ENCODE measurements at places on chromosomes 4 and X. TPM values are rescaled to one million over a fixed set of nuclear protein-coding genes. Genes with fewer than 3 reads are reported as not detected.

- H3K27ac ChIP-seq, result no peak overlapping the region
- no peak overlapping the region for H3K4me3 ChIP-seq
- peaks cover 4% of the 10 kb centered on the region for H3K27me3 ChIP-seq
- H3K4me1 ChIP-seq, result no peaks in the 10 kb centered on the region
- no peak for DNase-seq
- no peaks in the 10 kb centered on the region for H3K36me3 ChIP-seq
Observed at GRCh38 chr4:182521011-182521410, 277.8 kb downstream of the TENM3 start.

DNA sequence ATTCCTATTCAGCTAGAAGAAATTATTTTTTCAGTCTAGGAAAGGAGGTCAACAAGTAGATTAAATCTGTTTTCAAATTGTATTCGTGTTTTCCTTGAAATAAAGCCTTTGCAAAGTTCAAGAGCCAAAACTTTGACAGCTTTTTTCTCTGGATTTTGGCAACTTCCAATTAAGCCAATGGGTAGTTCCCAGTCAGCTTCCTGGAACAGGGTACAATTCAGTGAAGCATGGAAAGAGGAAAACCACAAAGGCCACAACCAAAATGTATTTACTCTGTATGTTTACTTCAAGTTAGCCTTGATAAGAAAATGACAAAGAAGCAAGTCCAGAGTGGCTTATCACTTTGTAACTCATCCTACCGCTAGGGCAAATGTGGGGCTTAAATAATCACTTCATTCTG, 188.6 kb downstream of the COMMD8 start:
- H3K4me1 ChIP-seq, result no peaks in the 10 kb centered on the region
- H3K4me3 ChIP-seq, result no peak overlapping the region
- no peak overlapping the region for H3K27ac ChIP-seq
- no peaks in the 10 kb centered on the region for H3K36me3 ChIP-seq
- H3K27me3 ChIP-seq, result peaks cover 3% of the 10 kb centered on the region
- no peak for DNase-seq

GRCh38 chr4:134337574-134337973, 136.0 kb upstream of the PABPC4L start:
- H3K27ac ChIP-seq, result no peak overlapping the region
- no peak for DNase-seq
- no peaks in the 10 kb centered on the region for H3K36me3 ChIP-seq
- no peaks in the 10 kb centered on the region for H3K4me1 ChIP-seq

GRCh38 chrX:40174001-40174853, 76.5 kb upstream of the BCOR start:
- H3K4me1 ChIP-seq, result peaks cover 31% of the 10 kb centered on the region
- DNase-seq, result no peak
- no peaks in the 10 kb centered on the region for H3K27me3 ChIP-seq
- peak overlapping the region; percentile 82 for H3K4me3 ChIP-seq

GRCh38 chrX:41563876-41564275, 116.7 kb downstream of the NYX start:
- H3K27ac ChIP-seq, result no peak overlapping the region
- peaks cover 12% of the 10 kb centered on the region for H3K27me3 ChIP-seq
- H3K4me3 ChIP-seq, result no peak overlapping the region
- peaks cover 4% of the 10 kb centered on the region for H3K36me3 ChIP-seq

DNA sequence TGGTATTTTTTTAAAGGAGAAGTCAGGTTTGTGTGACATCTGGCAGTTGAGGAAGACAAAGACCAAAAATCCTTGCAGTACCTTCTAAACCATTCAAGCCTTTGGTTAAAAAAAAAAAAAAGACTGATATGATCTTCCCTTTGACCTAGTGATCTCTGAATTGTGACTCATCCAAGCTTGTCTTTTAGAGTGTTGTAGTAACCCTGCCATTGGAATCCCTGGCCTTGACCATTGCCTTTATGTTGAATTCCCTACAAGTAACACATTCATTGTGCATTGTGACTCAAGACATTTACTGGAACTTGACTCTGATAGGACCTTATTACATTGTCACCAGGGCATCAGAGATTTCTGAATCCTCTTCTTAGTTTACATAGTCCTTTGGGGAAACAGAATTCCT, 1469.0 kb downstream of the TECRL start:
- no peaks in the 10 kb centered on the region for H3K4me1 ChIP-seq
- no peak overlapping the region for H3K4me3 ChIP-seq
- H3K36me3 ChIP-seq, result peaks cover 7% of the 10 kb centered on the region
- DNase-seq, result no peak
- H3K27ac ChIP-seq, result no peak overlapping the region

DNA sequence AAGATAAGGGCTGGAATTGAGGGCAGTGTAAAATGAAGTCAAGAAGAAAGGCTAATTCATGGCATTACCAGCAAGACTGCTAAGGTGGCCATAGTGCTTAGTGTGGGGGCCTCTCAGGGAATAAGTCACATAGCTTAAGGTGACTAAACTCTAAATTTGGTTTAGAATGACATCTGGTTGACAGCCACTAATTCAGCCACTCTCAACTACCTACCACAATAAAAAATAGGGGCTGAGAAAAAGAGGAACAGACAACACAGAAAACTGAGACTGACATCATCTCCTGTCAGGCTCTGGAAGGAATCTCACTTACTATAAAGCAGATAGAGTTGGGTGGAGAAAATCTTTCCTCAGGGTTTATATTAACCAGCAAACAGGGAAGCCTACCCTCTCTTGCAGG, 96.9 kb downstream of the CHRDL1 start:
- H3K4me1 ChIP-seq, result no peaks in the 10 kb centered on the region
- H3K27ac ChIP-seq, result no peak overlapping the region
- no peak for DNase-seq
- no peak overlapping the region for H3K4me3 ChIP-seq

GRCh38 chrX:80184854-80185253, 170.3 kb downstream of the TBX22 start:
- no peaks in the 10 kb centered on the region for H3K27me3 ChIP-seq
- no peaks in the 10 kb centered on the region for H3K4me1 ChIP-seq
- H3K36me3 ChIP-seq, result no peaks in the 10 kb centered on the region

DNA sequence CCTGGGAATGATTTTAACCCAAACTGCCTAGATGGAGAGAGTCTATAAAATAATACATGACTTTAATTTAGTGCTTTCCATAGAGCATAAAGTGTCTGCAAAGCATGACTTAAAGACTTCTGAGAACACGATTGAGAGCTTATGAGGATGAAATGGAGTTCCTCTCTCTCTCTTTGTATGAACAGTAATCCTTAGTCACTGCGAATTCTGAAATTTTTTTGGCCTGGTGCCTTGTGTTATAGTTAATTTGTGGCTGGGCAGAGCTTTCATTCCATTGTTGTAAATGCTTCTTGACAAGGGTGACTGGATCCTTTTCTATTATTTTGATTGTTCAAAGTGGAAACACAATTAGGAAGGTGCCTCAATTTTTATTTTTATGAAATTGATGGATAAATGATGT, 179.5 kb downstream of the CEP135 start:
- no peaks in the 10 kb centered on the region for H3K36me3 ChIP-seq
- DNase-seq, result no peak
- H3K4me3 ChIP-seq, result no peak overlapping the region

- DNase-seq, result no peak
- H3K4me3 ChIP-seq, result no peak overlapping the region
- H3K27me3 ChIP-seq, result no peaks in the 10 kb centered on the region
- H3K27ac ChIP-seq, result no peak overlapping the region
Observed at GRCh38 chrX:84475596-84475995, 26.7 kb downstream of the HDX start.

DNA sequence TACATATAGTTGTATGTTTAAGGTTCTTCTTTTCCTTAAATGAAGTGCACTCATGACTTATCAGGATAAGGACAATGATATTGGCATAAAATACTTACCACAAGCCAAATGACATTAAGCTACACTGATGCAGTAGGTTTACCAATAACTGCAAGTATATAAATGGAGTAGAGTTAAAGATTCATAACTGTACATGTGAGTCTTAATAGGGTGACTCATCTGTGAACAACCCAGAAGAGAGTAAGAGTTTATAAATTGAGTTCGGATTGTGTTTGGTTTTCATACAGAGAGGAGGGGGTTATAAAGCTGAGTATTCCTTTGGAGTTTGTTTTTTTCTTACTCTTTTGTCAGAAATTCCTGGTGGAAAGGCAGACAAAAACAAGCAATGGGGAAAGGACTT, 144.8 kb downstream of the TLL1 start:
- H3K27me3 ChIP-seq, result no peaks in the 10 kb centered on the region
- DNase-seq, result no peak
- no peak overlapping the region for H3K27ac ChIP-seq
- H3K36me3 ChIP-seq, result no peaks in the 10 kb centered on the region

DNA sequence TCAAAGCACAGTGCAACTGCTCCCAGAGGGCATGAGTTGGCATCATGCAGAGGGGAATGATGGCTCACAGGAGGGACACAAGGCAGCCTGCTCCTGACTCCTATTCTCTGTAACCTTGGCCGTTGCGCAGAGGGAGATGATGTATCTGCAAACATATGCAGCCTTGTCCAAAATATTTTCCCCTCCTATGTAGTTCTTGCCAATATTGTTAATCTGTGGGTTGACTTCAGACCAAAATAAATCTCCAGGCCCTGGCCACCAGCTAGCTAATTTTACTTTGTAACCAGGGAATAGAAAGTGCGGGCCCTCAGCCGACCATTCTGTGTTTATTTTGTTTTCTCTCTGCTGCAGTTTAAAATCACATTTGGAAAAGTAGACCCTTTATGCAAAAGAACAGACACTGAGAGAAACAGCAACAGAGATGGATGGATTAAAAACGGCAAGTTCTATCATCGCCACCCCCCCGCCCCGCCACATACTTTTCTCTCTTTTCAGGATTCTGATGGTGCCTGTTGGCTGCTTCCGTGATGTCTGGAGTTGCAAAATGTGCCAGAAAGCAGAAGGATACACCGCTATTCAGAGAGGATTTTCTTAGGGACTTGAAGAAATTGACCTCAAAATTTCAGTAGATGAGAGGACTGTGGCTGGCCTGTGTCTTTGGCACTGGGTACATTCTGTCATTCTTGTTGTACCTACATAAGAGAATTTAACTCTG, 185.3 kb upstream of the BCOR start:
- H3K36me3 ChIP-seq, result peaks cover 5% of the 10 kb centered on the region
- peaks cover 24% of the 10 kb centered on the region for H3K4me1 ChIP-seq
- no peaks in the 10 kb centered on the region for H3K27me3 ChIP-seq
- no peak for DNase-seq

DNA sequence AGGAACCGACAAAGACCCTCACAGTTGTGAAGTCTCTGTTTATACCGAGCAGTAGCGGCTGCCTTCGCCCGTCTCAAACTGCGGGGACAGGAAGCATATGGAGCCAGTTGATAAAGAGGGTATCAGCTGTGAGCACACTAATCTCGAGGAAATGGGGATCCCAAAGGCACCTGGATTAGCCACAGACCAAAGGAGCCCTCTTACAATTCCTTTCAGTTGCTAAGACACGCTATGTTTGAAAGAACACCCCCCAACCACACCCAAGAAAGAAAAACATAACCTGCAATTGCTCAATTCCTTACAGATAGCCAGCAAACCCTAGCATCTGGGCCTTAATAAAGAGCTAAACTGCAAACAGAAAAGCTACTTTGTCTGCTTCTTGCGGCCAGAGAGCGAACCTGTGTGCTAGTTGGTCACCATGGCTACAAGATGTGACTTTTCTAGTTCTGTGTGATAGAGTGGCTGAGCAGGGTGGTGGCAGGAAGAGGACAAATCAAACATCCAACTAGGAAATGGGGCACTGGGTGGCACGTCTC, 23.3 kb upstream of the CHRNA9 start:
- no peaks in the 10 kb centered on the region for H3K27me3 ChIP-seq
- H3K4me1 ChIP-seq, result peaks cover 69% of the 10 kb centered on the region
- no peak for DNase-seq
- H3K27ac ChIP-seq, result peak overlapping the region; percentile 45
- no peak overlapping the region for H3K4me3 ChIP-seq

- no peaks in the 10 kb centered on the region for H3K4me1 ChIP-seq
- H3K27me3 ChIP-seq, result no peaks in the 10 kb centered on the region
- no peak for DNase-seq
- no peak overlapping the region for H3K27ac ChIP-seq
- no peaks in the 10 kb centered on the region for H3K36me3 ChIP-seq
Observed at GRCh38 chr4:161799710-161800109, 364.1 kb downstream of the FSTL5 start.

GRCh38 chr4:180059216-180059881, 2183.9 kb upstream of the TENM3 start:
- no peak for DNase-seq
- no peak overlapping the region for H3K27ac ChIP-seq
- H3K36me3 ChIP-seq, result peaks cover 4% of the 10 kb centered on the region
- H3K27me3 ChIP-seq, result peaks cover 18% of the 10 kb centered on the region

- H3K27ac ChIP-seq, result peak overlapping the region; percentile 94
- DNase-seq, result no peak
- H3K4me3 ChIP-seq, result peak overlapping the region; percentile 85
- H3K4me1 ChIP-seq, result peaks cover 48% of the 10 kb centered on the region
Observed at GRCh38 chrX:136747003-136747986, 33.4 kb downstream of the ARHGEF6 start.

- DNase-seq, result no peak
- H3K4me3 ChIP-seq, result peak overlapping the region; percentile 81
- no peaks in the 10 kb centered on the region for H3K27me3 ChIP-seq
- peak overlapping the region; percentile 88 for H3K27ac ChIP-seq
- peaks cover 52% of the 10 kb centered on the region for H3K4me1 ChIP-seq
- H3K36me3 ChIP-seq, result peaks cover 6% of the 10 kb centered on the region
Observed at GRCh38 chrX:136636121-136636520, 11.8 kb upstream of the CD40LG start.

DNA sequence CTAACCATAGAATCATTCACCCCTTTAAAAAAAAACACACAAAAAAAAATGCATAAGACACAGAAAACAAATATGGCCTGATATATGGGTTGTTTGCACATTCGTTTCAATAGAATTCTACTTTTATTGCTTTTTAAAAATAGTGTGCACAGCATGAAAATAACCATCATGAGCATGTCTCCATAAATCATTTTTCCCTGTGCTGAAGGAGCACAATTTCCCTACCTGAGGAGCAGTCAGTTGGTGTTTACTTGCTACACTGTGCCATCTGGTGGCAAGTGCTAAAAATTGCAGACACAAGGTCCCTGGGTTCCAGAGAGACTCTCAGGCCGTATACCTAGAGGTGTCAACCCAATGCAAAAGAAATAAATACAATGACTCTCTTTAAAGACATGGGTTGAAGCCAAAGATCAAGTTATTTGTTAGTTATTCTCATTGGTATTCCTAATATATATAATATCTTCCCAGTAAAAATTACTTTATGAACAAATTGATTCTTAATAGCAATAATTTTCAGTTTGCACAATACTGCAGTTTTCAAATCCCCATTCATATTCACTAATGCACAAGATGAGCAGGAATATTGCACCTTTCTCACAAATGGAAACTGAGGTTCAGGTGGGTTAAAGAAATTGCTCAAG, 551.4 kb downstream of the IQCM start:
- no peaks in the 10 kb centered on the region for H3K36me3 ChIP-seq
- no peak overlapping the region for H3K27ac ChIP-seq
- no peaks in the 10 kb centered on the region for H3K4me1 ChIP-seq
- no peaks in the 10 kb centered on the region for H3K27me3 ChIP-seq
- no peak overlapping the region for H3K4me3 ChIP-seq

- H3K27me3 ChIP-seq, result no peaks in the 10 kb centered on the region
- DNase-seq, result no peak
- H3K4me1 ChIP-seq, result no peaks in the 10 kb centered on the region
- H3K36me3 ChIP-seq, result no peaks in the 10 kb centered on the region
- H3K27ac ChIP-seq, result no peak overlapping the region
Observed at GRCh38 chr4:93897559-93897958, 69.0 kb downstream of the ATOH1 start.

LRPAP1 gene
- 101 TPM for total RNA-seq

MAGEE2 gene
- not detected for total RNA-seq

UGT2A3 gene
- total RNA-seq, result not detected

PDZD4 gene
- 2.2 TPM for total RNA-seq

XAGE1B gene
- not detected for total RNA-seq

GAGE13 gene
- total RNA-seq, result not detected

Data from natural killer cell treated with Interleukin-12 subunit alpha and Interleukin-12 subunit beta and Interleukin-15 and Interleukin-18, amount 100 ng/mL, for 72 hours (primary cell).